Stimulated activated CD8-positive, alpha-beta memory T cell treated with anti-CD3 and anti-CD28 coated beads, Interleukin-7, amount 100 ng/mL, for 24 hours (primary cell): ENCODE measurements at places on chromosomes 4 and X.

GRCh38 chr4:152304220-152304619 lies 231.7 kb downstream of the FBXW7 start:
- no peak for DNase-seq

- DNase-seq, result no peak
Measured at GRCh38 chr4:150546286-150546685, 35.7 kb upstream of the MAB21L2 start.

GRCh38 chr4:99648321-99648720 lies 9.3 kb downstream of the C4orf54 start:
- DNase-seq, result no peak

DNA sequence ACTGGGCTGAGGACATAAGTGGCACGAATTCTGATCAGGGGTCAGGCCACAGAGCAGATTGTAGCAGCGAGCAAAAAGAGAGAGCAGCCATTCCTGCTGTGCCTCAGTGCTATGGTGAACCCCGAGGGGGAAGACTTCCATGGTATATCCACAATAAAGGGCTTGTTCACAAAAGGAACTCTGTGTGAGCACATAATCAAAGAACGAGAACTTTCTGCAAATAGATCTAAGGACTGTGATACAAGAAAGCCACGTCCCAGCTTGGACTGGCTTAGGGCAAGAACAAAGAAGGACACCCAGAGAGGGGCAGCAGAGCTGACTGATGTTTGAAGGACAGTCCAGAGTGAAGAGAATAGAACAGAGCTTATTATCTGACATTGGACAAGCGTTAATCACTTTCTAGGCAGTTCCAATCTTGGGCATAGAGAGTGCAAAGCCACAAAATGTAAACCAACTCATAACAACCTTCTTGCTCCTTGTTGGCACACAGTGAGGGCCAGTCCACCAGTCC lies 24.0 kb downstream of the PPEF2 start:
- no peak for DNase-seq

DNA sequence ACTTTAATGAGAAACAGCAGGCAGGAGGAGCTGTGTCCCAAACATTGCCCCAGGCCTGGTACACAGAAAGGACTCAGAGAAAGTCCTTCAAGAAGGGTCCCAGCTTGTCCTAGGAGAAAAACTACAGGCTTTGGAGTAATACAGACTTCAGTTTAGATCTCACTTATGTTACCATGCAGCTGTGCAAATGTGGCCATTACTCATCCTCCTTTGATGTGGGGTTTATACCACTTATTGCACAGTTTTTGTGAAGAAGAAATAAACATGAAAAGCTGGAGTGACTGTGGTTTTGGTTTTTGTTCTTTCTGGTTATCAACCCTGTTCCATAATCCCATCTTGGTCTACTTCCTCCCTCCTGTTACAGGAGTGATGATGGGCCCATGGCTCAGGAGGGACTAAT lies 8.1 kb upstream of the CYTL1 start:
- DNase-seq, result no peak

DNA sequence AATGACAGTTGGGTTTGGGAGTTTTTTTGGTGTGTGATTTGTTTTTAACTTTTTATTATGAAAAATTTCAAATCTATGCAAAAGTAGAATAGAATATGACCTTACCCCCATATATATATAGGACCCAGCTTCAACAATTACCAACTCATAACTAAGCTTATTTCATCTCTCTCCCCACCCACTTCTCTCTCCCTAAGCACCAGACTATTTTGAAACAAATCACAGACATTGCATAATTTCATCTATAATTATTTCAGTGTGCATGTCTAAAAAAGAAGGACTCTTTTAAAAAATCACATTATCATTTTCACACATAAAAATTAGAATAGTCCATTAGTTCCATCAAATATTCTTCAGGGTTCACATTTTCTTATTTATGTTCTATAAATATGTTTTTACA lies 28.3 kb upstream of the NKX6-1 start:
- DNase-seq, result no peak

GRCh38 chr4:8719421-8719820 lies 126.9 kb downstream of the CPZ start:
- no peak for DNase-seq

- peak; percentile 15 for DNase-seq
Measured at GRCh38 chrX:41265615-41266014, 68.3 kb upstream of the DDX3X start.

DNA sequence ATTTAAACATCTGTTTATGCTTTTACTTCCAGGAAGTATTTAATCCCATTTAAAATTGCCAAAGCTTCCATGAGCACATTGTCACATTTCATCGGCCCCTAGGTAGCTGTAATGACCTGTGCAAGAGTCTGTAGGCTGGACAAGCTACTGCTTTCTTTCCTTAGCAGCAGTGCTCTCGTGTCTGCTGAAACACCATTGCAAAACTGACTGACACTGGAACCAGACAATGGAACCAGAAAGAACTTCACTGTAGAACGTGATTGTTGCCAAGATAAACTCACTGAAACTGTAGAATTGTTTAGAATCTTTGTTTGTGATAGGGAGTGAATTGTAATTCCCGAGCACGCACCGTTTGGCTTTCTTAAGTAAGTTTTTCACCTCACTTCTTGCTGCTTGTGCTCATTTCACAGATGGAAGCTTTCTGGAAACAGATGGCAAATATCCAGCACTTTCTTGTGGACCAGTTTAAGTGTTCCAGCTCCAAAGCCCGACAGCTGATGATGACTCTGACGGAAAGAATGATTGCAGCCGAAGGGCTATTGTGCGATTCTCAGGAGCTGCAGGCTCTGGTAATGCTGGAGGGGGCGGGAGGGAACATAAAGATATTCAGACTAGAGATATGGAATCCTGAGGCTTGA lies 36.9 kb downstream of the EVC start:
- DNase-seq, result no peak
